ENCODE measurements at places on chromosomes 16 and 17.

DNA sequence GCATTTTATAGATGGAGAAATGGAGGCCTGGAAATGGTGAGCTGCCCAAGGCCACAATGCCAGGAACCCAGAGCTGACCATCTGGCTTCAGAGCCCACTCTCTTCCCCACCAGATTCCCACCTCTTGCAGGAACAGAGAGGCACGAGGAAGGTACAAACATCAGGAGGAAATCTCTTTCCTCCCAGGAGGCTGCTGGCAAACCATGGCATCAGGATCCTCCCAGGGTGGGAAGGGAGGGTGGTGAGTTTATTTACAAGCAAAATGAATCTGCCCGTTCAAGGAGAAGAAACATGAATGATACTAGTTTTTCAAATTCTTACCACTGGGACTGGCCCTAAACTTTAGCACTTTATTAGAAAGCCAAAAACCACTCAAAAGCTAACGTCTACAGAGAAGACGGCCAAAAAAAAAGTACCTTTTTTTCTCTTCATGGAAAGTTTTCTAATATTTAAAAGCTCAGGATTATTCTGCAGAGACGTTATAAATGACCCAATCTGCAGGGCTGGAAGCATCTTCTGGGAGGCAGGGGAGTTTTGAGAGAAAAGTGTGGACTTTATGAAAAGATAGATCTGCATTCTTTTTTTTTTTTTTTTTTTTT lies 79.1 kb downstream of the NXN start:
- DNase-seq, result no peak

DNA sequence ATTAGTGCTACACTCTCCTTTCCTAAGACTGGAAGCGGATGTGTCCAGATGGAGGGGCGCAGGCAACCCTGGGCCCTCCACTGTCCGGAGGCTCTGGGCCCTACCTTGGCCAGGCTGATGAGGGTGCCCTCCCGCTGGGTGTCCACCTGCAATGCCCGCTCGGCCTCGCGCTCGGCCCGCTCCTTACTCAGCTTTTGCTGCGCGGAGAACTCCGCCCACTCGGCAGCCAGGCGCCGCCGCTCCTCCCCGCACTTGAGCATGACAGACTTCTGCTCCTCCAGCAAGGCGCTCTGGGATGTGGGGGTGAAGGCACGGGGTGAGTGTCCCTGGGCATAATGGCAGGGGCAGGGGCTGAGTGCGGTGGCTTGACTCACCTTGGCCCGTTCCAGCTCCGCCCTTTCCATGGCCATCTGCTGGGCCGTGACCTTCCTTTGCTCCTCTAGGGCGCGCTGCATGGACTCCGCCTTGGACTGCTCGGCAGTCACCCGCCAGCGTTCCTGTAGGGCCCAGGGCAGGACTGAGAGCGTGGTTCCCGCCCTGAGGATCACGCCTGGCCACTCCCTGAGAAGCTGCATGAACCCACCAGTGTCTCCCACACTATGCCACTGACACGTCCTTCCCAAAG lies 10.1 kb upstream of the MRPL38 start:
- DNase-seq, result no peak

DNA sequence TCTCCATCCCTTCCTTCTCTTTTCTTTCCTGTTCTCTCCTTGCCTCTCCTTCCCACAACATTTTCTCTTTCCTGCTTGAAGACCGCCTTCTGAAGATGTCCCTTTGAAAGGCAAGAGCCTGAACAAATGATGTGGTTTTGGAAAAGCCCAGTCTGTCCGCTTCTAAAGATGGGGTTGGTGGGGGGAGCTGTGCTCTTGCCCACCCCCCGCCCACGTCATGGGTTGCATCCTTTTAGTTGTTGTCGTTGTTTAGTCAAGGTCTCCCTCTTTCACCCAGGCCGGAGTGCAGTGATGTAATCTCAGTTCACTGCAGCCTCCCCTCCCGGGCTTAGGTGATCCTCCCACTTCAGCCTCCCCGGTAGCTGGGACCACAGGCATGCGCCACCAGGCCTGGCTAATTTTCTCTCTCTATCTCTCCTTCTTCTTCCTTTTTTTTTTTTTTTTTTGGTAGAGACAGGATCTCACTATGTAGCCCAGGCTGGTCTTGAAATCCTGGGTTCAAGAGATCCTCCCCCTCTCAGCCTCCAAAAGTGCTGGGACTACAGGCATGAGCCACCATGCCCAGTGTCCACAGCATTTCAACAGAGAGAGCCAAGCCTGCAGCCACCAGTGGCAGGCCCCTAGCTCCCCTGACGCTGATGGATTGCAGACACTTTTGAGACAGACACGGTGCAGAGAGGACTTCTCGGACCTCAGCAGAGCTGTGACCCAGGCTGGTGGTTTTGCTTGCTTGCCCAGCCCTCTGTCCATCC lies 26.0 kb upstream of the CIBAR2 start:
- no peak for DNase-seq

DNA sequence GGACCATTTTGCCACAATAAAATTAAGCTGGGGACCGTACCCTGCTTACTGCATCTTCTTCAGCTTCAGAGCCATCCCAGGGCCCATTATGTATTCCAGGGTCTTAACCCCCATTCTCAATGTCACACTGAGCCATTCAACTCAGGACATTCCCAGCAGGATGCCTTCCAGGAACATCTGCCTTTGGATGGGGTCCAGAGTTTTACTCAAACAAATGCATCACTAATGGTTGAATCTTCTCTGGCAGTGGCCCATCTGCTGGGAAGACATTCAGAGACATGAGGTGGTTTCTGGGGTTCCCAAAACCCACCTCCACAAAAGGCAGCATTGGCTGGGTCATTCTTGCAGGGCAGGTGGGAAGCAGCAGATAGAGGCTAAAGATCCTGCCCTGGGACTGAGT lies 3.4 kb upstream of the SEC14L5 start:
- no peak for DNase-seq

DNA sequence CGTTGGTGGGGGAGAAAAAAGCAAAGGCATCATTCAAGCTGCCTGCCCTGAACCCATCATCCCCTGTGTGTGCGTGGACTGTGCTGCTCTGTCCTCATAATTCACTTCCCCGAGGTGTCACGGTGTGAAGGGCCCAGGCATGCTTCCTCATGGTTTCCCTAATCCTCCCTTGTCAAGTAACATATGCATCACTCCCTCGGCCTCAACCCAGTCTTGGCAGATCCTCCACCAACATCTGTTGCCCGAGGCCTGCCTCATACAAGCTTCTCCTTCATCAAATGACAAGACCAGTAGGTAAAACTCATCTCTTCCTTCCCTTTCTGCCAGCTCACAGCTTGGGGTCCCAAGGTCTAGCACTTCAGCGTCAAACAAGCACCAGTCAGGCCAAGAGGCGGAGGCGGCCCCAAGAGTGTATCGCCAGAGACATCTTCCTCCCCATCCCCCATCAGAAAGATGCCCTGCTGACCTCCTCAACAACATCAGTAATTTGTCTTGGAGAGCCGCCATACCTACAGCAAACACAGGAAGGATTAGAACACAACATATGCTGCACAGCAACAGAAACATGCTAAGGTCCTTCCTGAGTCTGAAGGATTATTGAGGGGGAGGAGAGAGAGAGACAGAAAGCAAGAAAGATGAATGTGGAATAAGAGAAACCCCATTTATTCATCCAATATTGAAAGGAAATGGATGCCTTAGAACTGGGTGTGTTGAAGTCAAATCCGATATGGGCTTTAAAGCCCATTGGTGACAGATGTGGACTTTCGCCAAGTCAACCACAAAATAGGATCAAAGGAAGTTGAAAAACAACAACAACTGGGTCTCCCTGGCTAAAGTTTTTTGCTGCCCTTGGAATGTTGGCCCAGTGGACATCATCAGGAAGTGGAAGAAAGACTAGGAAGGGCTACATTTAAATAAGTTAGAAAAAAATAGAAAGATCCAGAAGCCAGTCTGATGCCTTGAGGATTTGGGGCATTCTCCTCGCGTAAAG lies 38.4 kb downstream of the SOX9 start:
- DNase-seq, result no peak

DNA sequence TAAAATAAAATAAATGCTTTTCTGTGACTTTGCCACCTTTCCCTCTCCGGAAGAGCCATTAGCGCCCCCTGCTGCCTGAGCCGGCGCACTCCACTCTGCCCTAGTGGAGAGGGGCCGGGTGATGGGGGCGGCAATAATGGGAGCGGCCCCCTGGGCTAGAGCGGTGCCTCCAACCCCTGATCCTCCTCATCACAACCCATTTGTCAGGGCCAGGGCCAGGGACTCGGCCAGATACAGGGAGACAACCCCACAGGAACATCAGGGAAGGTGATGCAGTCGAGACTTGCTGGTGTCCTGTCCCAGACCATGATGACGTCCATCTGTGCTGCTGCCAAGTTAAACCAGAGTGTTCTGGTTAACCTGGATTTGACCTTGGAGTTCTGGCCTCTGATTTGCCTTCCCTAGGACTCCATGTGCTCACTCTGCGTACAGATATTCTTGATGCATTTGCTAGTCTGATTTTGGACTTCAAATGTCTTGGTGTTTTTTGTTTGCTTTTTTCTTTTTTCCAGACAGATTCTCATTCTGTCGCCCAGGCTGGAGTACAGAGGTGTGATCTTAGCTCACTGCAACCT lies 46.1 kb upstream of the BPTF start:
- DNase-seq, result no peak

GRCh38 chr17:45432405-45433158 lies at the start of gene ARHGAP27:
Gene ARHGAP27, minus strand, starts transcription at chr17:45432870. Its CDS starts 2,591 bp downstream, at chr17:45430279.
- DNase-seq, result peak; percentile 29

GRCh38 chr16:66247516-66248481 lies 118.7 kb upstream of the CDH5 start:
- no peak for DNase-seq

GRCh38 chr17:42243493-42243982 lies 32.7 kb downstream of the STAT5B start:
- DNase-seq, result no peak

DNA sequence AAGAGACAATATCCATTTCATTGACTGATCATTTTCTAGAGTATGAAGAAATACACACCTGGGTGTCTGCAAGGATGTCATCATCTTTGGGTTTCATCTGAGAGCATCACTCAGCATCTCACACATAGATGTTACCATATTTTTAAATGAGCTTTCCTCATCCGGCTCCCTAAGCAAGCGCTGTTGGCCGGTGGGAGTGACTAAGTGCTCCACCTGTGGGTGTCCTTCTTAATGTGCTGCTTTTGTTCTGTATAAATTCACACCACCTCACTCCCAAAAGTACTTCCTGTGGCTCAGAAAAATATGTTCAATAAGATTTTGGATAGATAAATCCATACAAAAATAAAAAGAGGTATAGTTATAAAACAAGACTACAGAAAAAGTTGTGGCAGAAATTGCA lies 7.4 kb downstream of the SSTR2 start:
- no peak for DNase-seq

DNA sequence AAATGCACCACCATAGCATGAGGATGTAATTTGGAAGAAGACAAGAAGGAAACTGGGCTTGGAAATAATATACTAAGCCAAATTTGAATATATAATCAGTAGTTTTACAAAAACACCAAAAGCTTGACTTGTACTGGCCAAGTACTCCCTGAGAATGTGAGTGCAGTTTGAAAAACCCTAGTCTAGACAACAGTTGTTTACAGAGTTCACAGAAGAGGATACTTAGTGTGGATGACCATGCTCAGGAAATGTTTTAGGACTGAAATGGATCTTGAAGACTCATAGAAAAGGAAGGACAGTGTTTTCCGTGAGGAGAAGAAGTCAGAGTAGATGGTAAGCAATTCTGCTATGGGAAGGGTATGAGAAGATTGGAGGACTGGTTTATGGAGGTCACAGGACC lies 1.9 kb upstream of the CDYL2 start:
- DNase-seq, result no peak

GRCh38 chr17:46780003-46780373 lies 38.5 kb downstream of the WNT3 start:
- DNase-seq, result no peak

DNA sequence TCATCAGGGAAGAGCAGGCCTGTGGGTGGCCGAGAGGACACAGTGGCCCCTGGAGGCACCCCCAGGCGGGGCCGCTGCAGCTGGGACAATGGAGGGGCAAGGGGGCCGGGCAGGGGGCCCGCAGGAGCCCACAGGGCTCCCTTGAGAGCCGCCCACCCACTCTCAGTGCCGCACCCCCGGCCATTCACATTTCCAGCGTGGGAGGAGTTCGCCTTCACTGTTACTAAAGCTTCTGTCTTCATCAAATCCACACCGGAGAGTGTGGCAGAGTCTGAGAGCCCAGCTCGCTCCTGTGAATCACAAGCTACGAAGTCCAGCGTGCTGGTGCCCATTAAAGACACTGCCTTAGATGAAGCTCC lies 20.9 kb upstream of the PVALEF start:
- DNase-seq, result no peak

GRCh38 chr17:74190807-74191406 lies 12.6 kb upstream of the RPL38 start:
- no peak for DNase-seq

- DNase-seq, result no peak
Measured at GRCh38 chr17:14317383-14317782, 16.5 kb downstream of the HS3ST3B1 start.

DNA sequence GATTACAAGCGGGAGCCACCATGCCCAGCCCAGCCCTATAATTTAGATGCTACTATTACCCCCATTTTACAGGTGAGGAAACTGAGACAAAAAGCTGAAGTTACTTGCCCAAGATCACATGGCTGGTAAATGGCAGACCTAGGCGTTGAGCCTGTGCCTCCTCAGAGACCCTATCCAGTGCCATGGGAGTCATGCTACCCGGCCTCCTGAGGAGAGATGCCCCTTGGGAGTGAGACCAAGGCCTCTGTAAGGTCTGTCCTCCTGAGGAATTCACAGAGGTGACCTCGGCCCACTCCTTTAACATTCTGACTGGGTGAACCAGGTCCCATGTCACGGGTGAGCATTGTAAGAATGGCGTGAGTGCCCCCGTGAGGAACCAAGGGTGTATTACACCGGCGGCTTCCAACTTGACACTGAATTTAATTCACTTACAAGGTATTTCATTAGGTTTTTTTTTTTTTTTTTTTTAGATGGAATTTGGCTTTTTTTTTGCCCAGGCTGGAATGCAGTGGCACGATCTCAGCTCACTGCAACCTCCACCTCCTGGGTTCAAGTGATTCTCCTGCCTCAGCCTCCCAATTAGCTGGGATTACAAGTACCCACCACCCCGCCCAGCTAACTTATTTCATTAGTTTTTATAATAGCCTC lies 95.7 kb downstream of the ABCC6 start:
- DNase-seq, result peak; percentile 24

- no peak for DNase-seq
Measured at GRCh38 chr17:72600934-72601333, 480.1 kb downstream of the SOX9 start.

- peak; percentile 54 for DNase-seq
Measured at GRCh38 chr17:78127239-78127887, 1.2 kb downstream of the TMC6 start.

- DNase-seq, result no peak
Measured at GRCh38 chr17:27567563-27567859, 63.5 kb upstream of the LGALS9 start.

DNA sequence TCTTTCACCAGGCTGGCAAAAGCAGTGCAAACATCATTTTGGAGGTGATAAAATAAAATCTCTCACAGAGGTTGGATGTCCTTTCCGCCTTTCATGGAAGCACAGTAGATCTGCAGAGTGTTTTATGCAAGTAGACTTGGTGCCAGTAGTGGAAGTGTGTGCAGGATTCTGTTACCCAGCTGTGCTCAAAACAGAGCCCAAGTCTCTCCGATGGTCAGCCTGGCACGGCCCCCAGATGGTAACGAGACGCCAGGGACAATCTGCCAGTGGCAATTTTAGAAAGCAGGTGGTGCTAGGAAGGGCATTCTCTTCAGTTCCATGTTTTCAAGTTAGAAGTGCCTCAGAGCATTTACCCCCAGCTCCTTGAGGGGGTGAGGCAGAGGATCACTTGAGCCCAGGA lies 1.5 kb upstream of the MTHFSD start:
- no peak for DNase-seq
